ENCODE measurements at places on chromosomes 6 and 20. TPM values are rescaled to one million over a fixed set of nuclear protein-coding genes. Genes with fewer than 3 reads are reported as not detected.

The TNFRSF6B gene
- total RNA-seq = 0.56 TPM

The FAXC gene
- not detected for total RNA-seq

The IL17F gene
- not detected for total RNA-seq

The EYS gene
- not detected for total RNA-seq

The CMTR1 gene
- total RNA-seq = 31.9 TPM

The FAM83C gene
- total RNA-seq = not detected

The CLIC5 gene
- 361 TPM for total RNA-seq

The PRL gene
- total RNA-seq = not detected

The TRDN gene
- 417 TPM for total RNA-seq

The NUDT3 gene
- 52.9 TPM for total RNA-seq

The ZNF831 gene
- 0.07 TPM for total RNA-seq

The FAM209B gene
- not detected for total RNA-seq

The F13A1 gene
- 51.4 TPM for total RNA-seq

The HLA-DRB1 gene
- 45.0 TPM for total RNA-seq

The SMPDL3A gene
- total RNA-seq = 3.6 TPM

The RAET1L gene
- total RNA-seq = not detected

The SNAP25 gene
- total RNA-seq = 0.64 TPM

The HLA-DRB5 gene
- total RNA-seq = 56.3 TPM

The CCN5 gene
- 28.2 TPM for total RNA-seq
